Activated CD8-positive, alpha-beta memory T cell treated with anti-CD3 and anti-CD28 coated beads for 1 hour (primary cell): ENCODE measurements at places on chromosomes 16 and 17.

GRCh38 chr17:33520426-33521330 is 227.6 kb upstream of the ASIC2 start:
- DNase-seq = peak; percentile 13

- no peak for DNase-seq
Measured at GRCh38 chr17:81112450-81112849, 52.9 kb upstream of the PVALEF start.

GRCh38 chr16:610513-611381 is 20.0 kb upstream of the WFIKKN1 start:
- DNase-seq = peak; percentile 35

DNA sequence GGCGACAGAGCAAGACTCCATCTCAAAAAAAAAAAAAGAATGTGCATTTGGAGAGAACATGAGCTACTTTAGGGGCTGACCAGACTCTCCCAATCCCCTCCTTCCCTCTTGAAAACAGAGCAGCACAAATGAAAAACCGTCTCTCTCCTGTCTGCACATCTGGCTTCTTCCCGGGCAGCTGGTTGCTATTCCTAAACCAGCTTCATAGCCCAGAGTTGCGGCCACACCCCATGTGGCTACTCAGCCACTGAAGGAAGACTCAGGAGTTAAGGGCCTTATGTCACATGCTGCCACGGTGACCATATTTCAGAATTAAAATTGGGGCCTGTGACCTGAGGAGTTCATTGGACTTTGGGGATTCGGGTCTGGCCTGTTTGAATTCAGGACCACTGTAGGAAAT is 48.3 kb downstream of the KATNIP start:
- DNase-seq = no peak

DNA sequence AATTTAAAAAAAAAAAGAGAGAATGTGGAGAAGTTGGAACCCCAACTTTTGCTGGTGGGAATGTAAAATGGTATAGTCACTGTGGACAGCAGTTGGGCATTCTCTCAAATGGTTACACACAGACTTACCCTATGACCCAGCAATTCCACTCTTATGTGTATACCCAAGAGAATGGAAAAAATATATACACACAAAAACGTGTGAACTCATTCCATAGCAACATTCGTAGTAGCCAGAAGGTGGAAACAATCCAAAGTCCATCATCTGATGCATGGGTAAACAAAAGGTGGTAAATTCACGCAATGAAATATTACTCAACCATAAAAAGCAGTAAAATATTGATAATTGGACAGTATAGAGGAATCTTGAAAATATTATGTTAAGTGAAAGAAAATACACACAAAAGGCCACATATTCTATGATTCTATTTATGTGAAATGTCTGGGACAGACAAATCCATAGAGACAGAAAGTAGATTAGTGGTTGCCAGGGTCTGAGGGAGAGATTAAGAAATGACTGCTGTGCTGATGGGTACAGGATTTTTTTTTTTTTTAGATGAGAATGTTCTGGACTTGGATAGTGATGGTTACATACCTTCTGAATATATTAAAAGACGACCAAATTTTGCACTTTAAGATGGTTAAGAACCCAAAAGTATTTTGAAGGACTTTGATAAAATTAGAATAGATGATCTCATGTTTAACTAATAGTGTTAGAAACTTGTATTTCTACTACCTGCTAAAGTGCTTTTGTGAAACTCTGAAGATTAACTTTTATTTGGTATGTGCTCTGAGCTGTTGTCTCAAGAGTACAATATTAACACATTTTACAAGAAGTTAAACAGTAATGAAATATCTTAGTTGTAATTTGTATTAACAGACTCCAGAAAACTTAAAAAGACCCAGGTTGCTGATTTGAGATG is 60.9 kb downstream of the MRTFB start:
- no peak for DNase-seq
